ENCODE measurements at places on chromosomes 3 and 15.
A peak's percentile ranks its signal among the peaks of the same experiment; 100 is the strongest.

GRCh38 chr3:12424635-12425319 lies 59.5 kb upstream of the TSEN2 start:
- DNase-seq: no peak

DNA sequence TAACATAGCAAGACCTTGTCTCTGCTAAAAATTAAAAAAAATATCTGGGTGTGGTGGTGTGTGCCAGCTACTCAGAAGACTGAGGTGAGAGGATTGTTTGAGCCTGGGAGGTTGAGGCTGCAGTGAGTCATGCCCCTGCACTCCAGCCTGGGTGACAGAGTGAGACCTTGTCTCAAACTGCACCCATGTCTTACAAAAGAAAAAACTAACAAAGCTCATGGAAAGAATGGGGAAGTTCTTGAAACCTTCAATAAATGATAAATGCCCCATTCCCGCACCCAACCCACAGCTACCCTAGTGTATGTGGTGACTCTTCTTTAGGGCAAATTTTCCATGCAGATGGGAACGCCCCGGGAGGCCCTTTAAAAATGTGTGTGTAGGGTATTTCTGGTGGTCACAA lies 28.3 kb downstream of the RPLP1 start:
- no peak for DNase-seq

GRCh38 chr3:60323651-60324050 lies 927.6 kb downstream of the FHIT start:
- no peak for DNase-seq

DNA sequence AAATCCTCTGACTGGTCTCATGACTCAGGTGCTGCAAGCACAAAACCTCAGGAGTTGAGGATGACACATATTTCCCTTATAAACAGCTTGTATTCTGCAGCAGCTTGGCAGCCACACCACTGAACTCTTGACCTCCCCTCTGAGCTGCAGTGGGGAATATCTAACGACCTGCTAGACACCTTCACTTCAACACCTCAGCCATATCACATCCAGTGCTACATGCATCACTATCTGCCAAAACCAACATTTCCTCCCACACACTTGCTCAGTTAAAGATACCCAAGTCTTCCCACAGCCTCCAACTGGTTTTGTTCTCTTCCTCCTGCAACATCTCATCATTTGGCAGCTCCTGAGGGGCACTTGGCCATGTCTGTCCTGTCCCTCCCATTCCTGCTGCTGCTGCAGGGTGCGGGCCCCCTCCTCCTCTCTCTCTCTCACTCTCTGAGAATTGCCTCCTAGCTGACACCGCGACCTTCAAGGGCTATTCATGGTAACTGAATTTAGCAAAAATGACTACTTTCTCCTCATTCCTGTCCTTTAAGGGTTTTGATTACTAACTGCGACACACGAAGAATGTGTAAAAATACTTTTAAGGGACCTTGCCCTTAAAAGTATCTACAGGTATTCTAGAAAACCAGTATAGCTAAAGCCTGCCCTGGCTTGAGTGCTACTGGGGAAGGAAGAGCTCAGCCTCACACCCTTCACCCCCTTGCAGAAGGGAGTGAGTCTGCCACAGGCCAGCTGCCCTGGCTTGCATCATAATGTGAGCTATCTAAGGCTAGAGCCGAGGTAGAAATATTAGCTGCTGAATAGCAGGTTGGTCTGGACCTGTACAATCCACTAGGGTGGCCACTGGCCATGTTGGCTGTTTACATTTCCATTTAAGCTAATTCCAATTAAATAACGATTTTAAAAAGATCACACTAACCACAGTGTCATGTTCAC lies 5.0 kb upstream of the CCR9 start:
- no peak for DNase-seq

GRCh38 chr3:166433060-166433459 lies 595.8 kb upstream of the BCHE start:
- DNase-seq: no peak

GRCh38 chr15:70902107-70902506 lies 9.5 kb downstream of the LRRC49 start:
- DNase-seq: no peak

DNA sequence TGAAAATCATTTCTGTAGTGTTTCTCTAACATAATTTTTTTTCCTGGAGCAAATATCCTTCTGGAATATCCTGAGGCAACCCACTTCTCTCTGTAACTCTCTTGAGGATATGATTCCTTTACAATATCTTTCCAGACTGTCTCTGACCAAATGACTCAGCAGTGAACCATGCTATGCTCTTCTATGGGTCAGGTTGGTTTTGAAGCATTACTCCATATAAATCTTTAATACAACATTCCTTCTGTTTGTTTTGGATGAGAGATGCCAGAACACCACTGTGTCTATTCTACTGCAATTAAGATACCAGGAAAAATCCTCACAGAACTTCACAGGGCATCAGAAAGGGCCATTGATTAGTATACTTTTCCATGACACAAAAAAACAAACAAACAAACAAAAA lies 626.4 kb upstream of the ZNF385D start:
- DNase-seq: no peak

DNA sequence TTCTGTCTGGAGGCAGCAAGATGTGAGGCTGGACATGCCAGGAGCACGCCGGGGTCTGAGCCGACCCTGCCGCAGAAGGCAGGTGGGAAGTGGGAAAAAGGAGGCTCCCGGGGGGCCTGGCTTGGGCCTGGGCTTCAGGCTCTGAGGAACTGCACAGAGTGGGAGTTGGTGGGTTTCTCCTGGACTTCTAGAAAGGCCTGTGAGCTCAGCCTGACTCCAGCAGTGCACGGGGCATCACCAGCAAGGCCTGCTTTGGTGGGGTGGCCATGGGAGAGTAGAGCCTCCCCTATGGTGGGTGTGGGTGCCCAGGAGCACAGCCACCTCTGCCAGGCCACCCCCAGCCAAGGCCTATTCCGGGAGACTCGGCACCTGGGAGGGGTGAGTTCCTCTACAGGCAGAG lies 18.1 kb upstream of the SLC41A3 start:
- no peak for DNase-seq

GRCh38 chr15:55758580-55758986 lies 15.6 kb upstream of the PRTG start:
- DNase-seq: no peak

- no peak for DNase-seq
Observed at GRCh38 chr15:77844798-77845446, 212.2 kb upstream of the LINGO1 start.

- DNase-seq: no peak
Observed at GRCh38 chr15:31219221-31219620, 107.4 kb upstream of the KLF13 start.

GRCh38 chr3:154247806-154248415 lies 76.4 kb downstream of the DHX36 start:
- DNase-seq: no peak

- DNase-seq: no peak
Observed at GRCh38 chr3:79543218-79543982, 224.4 kb downstream of the ROBO1 start.

- no peak for DNase-seq
Observed at GRCh38 chr15:75038231-75038630, 14.8 kb downstream of the PPCDC start.

- DNase-seq: no peak
Observed at GRCh38 chr3:114582929-114583328, 289.1 kb downstream of the TIGIT start.

GRCh38 chr3:134838599-134838998 lies 43.5 kb downstream of the EPHB1 start:
- no peak for DNase-seq

DNA sequence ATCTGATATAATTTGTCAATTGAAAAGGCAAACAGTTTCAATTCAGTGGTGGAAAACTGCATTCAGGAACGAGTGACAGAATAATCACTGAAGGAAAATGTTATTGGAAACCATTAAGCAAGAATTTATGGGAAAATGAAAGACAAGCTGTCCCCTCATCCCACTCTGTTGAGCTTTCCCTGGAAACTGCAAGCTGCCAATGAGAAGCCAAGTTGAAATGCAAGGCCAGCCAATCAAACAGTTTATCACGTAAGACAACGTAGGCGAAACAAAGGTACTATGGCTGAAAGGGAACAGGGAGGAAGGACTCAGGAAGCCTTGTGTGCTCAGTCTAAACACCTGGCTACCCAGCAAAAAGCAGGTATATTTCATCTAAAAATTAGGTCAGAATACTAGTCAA lies 187.9 kb upstream of the ATP10A start:
- DNase-seq: no peak

GRCh38 chr3:16229681-16230080 lies 35.1 kb downstream of the DPH3 start:
- no peak for DNase-seq

GRCh38 chr3:122392868-122393844 lies 9.2 kb downstream of the FAM162A start:
- DNase-seq: peak; percentile 58

GRCh38 chr3:150221904-150222523 lies 186.1 kb upstream of the TSC22D2 start:
- no peak for DNase-seq

DNA sequence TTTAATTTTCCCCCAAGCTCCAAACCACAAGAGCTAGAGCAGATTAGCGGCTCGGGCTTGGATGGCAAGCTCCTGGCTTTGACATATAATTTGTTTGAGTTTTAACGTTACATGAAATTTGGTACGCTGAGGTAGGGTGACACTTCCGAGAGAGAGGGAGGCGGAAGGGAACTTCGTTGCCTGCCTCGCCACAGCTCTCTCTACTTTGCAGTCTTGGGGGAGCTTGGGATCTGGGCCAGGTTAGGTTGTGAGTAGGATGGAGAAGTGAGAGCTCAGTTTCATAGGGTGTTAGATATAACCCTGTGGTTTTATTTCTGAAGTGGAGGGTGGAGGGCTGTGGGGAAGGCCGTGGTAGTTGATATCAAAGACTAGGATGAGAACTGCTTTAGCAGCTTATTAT lies 39.7 kb downstream of the LRTM1 start:
- DNase-seq: no peak

- DNase-seq: no peak
Observed at GRCh38 chr15:69548395-69549180, 96.0 kb downstream of the RPLP1 start.

DNA sequence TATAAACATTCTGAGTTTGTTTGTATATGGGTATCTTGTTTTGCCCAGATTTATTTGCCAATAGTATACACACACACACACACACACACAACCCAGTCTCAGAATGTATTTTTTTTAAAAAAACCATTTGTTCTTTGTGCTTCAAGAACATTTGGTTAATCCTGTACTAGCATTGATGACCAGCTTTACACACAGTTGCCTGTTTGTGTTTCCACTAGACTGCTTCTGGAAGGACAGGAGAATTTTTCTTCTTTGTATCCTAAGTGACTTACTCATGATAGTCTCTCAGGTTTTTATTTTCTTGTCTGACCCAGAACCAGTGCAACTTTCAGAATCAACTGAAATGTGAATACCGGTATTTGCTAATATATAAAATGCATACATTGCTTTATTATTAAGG lies 40.5 kb downstream of the U2SURP start:
- no peak for DNase-seq

DNA sequence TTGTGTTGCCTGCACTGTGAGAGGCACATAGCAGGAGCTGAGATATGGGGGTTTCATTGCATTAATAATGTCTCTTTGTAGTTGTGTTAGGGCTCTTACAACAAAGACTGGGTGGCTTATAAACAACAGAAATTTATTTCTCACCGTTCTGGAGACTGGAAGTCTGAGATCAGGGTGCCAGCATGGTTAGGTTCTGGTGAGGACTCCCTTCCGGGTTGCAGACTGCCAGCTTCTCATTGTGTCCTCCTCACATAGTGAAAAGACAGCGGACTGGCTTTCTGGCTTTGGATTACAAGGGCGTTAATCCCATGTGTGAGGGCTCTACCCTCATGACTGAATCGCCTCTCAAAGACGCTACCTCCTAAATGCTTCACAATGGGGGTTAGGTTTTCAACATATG lies 20.6 kb downstream of the TMEM108 start:
- no peak for DNase-seq

DNA sequence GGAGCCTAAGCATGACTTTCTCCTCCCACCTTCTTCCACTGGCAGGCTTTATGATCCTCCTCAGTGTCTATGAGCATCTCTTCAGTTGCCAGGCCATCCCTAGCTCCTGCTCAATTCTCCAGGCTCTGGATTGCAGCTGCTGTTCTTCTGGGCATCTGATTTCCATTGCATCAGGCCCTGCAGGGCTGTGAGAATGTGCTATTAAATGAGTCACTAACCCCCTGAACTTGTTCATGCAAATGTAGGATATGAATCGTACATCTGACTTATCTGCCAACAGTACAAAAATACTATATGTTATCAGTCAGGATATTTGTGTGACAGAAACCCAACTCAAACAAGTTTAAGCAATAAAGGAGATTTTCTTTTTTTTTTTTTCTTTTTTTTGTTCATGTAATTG lies 11.9 kb downstream of the GPR176 start:
- DNase-seq: no peak

DNA sequence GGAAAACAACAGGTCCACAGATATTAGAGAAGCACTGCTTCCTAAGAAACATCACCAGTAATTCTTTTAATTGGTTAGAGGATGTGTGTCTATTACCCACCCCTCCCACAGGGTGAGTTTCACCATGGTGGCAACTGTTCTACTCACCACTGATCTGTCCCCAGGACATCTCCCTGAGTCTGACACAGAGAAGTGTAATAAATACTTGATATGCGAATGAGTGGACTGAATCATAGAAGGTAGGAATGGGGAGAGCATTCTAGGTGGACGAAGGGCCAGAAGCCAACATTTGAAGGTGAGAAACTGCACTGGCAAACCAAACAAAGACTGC lies 452.7 kb upstream of the PROK2 start:
- no peak for DNase-seq
